ENCODE measurements at places on chromosomes 6 and 20.
A peak's percentile ranks its signal among the peaks of the same experiment; 100 is the strongest.

GRCh38 chr6:129662406-129662766 lies 47.6 kb downstream of the ARHGAP18 start:
- no peak for DNase-seq

DNA sequence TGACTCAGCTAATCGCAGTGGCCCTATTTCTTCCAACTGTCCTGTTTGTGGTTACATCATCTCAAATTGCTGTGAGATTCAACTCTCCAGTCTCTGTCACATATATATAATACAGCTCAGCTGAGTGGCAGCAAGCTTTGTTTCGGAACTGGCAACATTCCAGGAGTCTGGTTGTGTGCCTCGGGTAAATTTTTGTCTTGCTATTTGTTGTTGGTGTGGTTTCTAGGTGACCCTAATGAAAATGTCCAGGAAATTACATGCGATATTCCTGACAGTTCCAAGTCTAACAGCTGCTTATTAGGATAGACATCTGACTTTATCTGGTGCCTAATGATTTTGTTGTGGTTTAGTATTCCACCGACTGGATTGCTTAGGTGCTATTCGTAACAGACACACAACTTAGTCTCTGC lies 581.8 kb downstream of the CD109 start:
- peak; percentile 27 for DNase-seq

- DNase-seq: no peak
Observed at GRCh38 chr6:36442103-36442670, 467 bp downstream of the PXT1 start.

DNA sequence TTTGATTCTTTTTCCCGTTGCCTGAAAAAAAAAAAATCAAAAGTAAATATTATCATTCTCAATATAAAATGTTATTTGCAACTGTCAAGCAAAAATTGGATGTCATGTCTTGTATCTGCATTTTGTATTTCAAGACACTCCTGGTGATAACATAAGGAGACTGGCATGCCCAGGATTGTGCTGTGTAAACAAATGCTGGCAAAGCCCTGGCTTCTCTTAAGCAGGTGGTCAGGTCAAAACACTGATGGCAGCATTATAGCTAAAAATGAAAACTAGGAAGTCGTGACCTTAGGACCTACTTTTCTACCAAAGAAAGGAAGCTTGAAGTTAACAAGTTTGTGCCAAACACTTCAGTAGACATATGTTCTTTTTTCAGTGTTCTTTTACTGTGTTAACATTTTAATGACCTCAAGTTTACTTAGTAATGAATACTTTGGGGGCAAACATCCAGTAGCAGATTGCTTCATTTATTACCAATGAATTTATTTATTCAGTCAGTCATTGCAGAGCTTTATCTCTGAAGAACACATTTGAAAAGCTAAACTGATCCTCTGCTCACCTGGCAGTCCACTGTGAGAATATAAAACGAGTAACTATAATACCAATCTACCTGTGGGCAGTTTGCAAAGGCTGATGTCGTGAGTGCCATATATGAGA lies 243.1 kb upstream of the FLRT3 start:
- DNase-seq: no peak

All from AG20443 (cell line).